HT1080 (cell line): ENCODE measurements at places on chromosomes 4 and X.

DNA sequence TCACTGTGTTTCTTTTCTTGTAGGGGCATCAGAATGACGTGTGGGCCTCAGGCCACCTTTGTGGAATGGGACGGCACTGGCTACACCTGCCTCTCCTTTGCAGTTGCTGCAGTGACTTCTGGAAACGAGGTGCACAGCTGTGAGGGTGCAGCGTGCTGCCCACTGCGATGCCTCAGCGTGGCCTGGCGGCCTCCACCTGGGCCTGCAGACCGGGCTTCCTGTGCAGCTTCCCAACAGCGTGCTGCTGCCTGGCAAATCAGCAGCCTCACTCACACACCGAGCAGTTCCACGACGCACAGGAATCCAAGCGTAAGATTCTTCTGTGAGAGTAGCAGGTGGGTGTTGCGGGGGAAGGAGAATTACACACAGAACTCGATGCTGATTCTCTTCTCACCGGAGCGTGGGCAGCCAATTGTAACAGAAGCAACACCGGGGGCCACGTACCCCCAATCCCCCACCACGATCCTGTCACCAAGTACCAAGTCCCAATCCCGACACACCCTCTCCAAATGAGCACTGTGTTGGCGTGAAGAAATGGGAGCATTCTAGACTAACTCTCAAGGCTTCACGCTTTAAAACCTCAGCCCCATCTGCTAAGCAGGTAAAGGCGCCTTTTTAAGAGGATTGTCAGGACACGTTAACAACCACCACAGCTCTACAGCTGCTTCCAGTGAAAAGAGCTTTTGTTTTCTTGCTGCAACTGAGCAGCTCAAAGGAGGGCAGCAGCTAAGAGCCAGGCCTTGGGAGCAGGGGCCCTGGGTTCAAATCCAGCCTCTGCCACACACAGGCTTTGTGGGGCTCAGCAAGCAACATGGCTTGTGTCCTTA, 16.9 kb downstream of the WDR1 start:
- no peak for DNase-seq

DNA sequence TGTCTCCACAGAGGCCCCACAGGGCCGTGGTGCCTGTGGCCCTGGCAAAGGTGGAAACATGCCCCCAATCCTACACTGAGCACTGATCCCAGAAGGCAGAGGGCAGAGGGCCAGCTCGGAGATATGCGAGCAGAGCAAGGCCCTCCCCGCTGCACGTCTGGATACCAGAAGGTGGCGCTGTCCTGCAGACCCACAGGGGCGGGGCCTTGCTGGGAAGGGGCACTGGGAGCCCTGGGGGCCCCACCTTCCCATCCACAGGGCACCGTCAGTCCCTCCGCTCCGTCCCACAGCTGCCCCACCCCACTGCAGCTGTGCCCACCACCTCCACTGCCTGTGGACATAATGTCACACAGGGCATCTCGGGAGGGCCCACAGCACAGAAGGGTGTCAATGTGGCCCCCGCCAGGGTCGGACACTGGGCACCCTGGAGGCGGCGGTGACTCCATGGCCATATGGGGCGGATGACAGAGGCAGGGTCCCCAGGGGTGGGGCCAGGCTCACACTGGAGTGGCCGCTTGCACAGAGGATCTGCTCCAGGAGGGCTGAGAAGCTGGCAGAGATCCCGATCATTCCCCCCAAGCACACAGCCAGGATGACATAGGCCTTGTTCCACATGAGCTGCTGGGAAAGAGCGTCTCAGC, 4.8 kb downstream of the SLC49A3 start:
- peak; percentile 47 for DNase-seq

DNA sequence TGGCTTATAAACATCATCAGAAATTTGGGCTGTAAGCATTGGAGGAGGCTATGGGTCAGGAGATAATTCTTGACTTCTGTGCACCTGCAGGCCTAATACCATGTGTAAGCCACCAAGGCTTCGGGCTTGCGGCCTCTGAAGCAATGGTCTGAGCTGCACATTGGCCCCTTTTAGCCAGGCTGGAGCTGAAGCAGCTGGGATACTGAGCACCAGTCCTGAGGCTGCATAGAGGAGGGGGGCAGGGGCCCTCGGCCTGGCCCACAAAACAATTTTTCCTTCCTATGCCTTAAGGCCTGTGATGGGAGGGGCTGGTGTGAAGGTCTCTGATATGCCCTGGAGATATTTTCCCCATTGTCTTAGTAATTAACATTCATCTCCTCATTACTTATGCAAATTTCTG, 373.0 kb upstream of the HTR2C start:
- no peak for DNase-seq

GRCh38 chrX:103215425-103215991, 600 bp downstream of the BEX4 start:
- DNase-seq: no peak

DNA sequence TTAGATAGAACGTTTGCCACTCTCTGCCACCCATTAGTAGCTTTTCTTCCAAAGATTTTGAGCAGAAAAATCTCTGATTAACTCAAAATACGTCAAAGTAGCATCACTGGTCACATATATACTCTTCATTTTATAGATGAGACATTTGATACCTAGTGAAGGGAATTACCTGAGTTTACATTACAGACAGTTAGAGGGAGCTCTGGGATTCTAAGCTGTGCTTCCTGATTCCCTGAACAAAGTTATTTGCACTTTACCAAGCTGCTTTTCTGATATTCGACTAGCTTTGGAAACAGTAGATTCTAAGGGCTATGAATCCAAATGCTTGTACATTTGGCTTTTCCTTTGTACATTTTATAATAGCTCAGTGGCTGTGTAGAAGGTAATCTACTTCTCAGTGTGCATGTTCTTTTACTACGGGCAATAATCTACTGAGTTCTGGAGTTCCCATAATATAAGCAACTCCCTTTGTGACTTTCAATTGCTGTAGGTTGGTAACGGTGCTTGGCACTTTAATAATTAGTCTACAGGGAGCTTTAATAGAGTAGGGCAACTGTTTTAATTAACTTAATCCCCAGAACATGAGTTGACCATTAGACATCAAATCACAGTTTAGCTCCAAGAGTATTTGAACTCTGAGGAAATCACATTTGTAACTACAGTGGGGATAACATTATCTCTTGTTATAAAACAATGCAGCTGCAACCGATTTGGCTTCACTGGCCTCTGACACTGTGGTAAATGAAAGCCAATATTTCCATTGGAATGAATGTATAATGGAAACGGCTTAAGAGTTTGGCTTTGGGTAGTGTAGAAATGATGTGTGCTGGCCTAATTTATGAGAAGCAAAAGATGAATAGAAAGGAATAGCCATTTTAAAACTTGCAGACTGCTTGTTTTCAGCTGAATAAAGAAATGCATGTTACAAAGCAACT, 1602.4 kb downstream of the STIM2 start:
- DNase-seq: no peak

GRCh38 chr4:7160439-7160838, 31.9 kb upstream of the SORCS2 start:
- no peak for DNase-seq

GRCh38 chr4:108313546-108314339, 145.0 kb upstream of the LEF1 start:
- no peak for DNase-seq

DNA sequence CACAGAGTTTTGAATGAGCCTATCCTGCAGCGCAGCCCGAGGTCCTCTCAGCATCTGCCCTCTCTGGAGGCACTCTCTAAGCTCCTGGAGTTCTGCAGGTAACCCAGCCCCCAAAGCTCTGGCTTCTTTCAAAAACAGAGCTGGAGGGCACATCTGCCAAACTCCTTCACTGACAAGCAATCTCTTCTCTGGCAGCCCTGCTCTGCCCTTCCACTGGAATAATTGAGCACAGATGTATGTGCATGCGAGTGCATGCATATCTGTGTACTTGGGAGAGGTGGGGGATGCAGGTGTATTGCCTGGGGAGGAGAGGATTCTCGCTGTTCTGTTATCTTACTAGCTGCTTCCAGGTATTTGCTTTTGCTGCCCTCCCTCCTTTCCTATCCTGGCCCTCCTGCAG, 22.2 kb upstream of the PLP1 start:
- DNase-seq: no peak

- no peak for DNase-seq
Observed at GRCh38 chrX:63761639-63762038, 23.4 kb downstream of the ARHGEF9 start.

GRCh38 chr4:528296-528695, 29.3 kb downstream of the PIGG start:
- no peak for DNase-seq

DNA sequence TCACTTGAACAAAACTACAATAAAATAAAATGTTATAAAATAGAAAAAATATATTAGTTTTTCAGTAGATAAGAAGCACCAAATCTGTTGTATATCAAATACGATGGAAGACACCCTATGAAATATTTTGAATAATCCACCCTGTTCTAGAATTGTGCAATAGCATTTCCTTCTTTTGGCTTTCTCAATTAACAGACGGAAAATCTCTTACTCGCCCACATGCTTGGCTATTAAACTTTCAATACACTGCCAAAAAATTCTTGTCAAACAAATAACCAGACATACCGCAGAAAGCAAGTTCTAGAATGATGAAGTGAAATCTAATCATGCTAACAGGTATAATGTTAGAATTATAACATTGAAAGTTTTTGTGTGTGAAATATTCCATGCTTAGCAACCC, 671.6 kb upstream of the SLIT2 start:
- no peak for DNase-seq
